ENCODE measurements at places on chromosomes 1 and 21.

- DNase-seq, result no peak
Measured at GRCh38 chr1:59314776-59315528, 18.1 kb downstream of the FGGY start.

DNA sequence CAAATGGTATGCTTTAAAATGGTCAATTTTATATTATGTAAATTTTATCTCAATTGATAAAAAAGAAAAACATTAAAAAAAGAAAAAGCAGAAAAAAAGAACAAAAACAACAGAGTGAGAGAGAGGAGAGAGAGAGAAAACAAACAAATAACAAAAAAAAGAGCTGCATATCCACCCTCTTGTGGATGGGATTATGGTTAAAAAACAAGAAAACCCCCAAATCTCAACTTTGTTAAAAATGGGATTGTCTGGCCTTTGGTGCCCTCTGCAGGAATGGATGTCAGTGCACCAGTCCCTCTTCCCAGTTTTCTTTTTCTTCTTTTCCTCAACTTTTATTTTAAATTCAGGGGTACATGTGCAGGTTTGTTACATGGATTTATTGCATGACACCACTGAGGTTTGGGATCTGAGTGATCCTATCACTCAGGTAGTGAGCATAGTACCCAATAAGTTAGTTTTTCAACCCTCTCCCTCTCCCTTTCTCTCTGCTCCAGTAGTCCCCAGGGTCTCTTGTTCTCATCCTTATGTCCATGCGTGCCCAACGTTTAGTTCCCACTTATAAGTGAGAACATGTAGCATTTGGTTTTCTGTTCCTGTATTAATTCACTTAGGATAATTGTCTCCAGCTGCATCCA, 28.1 kb downstream of the RNF187 start:
- DNase-seq, result no peak

GRCh38 chr21:15624646-15625045, 105.1 kb upstream of the USP25 start:
- DNase-seq, result no peak

GRCh38 chr1:236534151-236534651, 10.4 kb downstream of the LGALS8 start:
- no peak for DNase-seq

DNA sequence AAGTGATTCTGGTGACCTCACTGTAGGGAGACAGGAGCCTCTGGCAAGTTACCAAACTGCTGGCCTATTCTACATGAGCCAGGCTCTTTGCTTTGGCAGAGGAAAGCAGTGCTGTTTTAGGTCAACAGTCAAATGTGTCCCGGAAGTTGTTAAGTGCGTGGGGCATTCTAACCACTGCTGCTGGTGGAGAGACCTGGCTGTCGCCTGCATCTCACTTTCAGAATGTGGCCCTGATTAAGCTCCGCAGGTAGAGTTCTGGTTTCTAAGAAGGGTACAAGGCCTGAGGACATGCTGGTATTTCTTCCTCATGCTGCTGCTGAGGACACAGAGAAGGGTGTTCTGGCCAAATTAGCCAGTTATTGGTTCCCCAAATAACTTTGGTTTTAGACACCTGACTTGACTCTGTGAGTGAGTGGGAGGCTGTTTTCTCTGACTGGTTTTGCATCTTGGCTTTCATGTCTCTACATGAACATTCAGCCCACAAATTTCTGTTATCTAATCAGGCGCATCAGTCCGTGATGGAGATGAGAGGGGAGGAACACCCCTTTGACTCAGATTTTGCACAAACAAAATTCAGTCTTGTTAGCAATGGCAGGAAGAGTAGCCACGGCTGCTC, 120.8 kb downstream of the LMO4 start:
- DNase-seq, result no peak

DNA sequence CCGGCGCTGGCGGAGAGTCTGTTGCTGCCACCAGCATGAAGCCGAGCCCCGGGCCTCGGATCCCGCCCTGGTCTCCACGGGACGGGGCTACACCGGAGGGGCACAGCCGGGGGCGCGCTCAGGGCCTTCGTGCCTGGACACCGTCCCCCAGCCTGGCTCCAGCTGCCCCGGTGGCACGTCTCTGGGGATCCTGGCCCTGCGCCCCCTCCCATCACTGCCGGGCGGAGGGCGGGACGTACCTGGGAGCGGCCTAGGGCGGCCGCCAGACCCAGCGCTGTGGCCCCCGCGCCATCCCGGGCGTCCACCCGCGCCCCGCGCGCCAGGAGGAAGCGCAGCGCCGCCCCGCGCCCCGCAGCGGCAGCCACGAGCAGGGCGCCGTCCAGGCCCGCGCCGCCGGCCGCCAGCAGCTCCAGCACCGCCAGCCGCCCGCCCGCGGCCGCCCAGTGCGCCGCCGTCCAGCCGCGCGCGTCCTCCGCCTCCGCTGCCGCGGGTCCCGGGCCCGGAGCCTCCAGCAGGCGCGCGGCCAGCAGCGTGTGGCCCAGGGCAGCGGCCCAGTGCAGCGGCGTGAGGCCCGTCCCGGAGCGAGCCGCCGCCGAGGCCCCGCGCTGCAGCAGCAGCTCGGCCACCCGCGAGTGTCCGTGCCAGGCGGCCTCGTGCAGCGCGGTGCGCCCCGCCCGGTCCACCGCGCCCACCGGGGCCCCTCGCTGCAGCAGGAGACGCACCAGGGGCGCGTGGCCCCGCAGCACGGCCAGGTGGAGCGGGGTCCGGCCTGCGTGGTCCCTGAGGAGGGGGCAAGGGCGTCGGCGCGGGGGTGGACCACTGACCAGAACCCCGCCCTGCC, 1.0 kb downstream of the ANKRD65 start:
- DNase-seq, result no peak

- no peak for DNase-seq
Measured at GRCh38 chr1:119312500-119312899, 56.1 kb upstream of the HAO2 start.

DNA sequence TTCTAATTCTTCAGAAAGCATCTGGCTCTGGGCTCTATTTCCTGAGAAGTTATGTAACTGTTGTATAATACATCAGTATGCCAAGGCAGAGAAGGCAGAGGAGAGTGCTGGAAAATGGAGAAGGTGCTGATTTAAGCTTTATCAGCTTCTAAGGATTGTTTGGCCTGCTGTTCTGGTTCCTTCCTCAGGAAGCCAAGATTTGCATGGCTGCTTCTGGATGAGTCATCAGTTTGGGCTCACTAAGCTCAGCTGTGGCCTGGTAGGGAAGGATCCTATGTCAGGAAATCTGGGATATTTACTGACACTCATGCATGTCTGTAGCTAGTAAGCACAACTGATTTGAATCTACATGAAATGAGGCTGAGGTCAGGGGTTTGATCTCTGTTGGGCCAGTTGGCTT, 73.2 kb upstream of the ADGRL4 start:
- DNase-seq, result no peak

DNA sequence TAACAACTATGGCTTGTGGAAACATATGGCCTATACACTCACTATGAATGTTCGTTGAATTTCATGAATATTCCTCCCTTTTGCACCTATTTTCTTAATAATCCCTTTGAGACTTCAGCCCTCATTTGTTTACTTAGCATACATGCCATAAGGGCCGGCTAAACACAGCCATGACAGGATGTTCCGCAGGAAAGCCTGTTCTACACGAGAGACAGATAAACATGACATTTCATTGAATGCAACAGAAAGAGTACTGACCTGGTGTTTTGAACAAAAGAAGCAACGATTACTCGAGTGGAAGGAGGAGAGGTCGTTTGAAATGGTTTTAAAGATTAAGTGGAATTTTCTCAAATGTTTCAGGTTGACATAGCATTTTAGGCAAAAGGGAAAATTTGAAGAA, 459.5 kb upstream of the CXADR start:
- DNase-seq, result no peak

GRCh38 chr21:28827422-28827821, 165.3 kb downstream of the LTN1 start:
- no peak for DNase-seq

GRCh38 chr1:67609577-67610341, 75.2 kb upstream of the GADD45A start:
- no peak for DNase-seq

DNA sequence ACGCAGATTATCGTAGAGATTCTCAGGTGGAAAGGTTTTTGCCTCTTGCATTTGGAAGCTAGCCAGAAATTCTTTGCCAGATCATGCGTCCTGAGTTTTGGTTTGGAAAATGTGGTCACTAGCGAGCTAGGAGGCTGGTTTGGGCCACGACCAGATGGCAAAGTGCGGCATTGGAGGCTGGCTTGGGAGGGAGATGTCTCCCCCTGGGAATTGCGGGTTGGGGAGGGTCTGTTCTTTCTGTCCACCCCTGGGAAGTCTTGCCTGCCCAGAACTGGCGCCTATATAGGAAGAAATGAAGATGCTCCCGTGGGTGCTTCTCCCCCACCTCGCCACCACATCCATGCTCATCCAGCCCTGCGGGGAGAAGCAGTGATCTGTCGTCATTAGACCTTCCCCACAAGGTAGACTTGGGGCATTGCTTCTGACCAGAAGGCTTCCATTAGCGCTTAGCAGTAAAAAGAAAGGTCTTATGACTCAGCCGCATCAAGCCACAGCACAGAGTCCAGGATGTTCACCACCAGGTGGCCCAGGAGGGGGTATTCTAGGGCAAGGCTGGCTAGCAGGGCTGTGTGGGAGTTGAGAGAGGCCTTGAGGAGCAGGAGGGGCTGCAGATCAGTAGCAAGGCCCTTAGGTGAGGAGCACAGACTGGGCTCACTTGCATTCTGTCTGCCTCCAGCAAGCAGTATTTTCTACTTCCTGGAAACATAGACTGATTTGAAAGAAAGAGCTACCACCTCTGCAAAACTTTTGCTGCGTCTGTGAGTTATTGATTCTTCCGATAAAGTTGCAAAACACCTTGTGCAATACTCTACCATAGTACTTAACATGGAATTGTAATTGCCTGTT, 1.5 kb upstream of the PTP4A2 start:
- no peak for DNase-seq
